ENCODE measurements at places on chromosomes 1 and 21.

DNA sequence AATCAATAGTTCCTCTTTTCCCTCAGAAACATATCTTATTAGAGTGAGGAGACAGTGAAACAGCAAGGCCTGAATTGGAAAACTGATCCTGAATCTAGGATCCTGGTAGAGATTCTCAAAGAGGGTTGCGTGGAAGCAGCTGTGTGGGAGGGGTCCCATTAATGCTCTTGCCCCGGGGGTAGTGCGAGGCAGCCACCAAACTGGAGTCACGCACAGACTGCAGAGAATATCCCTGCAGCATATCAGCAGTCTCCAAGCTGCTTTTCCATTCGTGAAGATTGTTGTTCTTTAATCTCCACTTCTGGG, 150.1 kb downstream of the DISC1 start:
- no peak for DNase-seq

- DNase-seq: no peak
Measured at GRCh38 chr1:204744107-204744779, 58.7 kb upstream of the LRRN2 start.

GRCh38 chr1:215458562-215458961, 108.5 kb upstream of the KCTD3 start:
- no peak for DNase-seq

GRCh38 chr1:46533179-46533864, 18.1 kb downstream of the KNCN start:
- DNase-seq: no peak

DNA sequence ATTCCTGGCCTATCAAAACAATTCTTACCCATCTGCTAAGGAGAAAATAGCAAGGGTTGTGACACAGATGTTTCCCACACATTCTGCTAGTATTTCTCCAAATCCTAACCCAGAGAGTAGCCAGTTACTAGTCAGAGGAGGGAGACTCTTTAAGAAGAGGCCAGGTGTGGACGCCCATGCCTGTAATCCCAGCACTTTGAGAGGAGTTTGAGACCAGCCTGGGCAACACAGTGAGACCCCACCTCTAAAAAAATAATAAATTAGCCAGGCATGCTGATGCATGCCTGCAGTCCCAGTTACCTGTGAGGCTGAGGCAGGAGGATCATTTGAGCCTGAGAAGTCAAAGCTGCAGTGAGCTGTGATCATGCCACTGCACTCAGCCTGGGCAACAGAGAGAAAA, 28.6 kb downstream of the NVL start:
- no peak for DNase-seq

GRCh38 chr1:180975551-180975950, 47.1 kb downstream of the STX6 start:
- no peak for DNase-seq

DNA sequence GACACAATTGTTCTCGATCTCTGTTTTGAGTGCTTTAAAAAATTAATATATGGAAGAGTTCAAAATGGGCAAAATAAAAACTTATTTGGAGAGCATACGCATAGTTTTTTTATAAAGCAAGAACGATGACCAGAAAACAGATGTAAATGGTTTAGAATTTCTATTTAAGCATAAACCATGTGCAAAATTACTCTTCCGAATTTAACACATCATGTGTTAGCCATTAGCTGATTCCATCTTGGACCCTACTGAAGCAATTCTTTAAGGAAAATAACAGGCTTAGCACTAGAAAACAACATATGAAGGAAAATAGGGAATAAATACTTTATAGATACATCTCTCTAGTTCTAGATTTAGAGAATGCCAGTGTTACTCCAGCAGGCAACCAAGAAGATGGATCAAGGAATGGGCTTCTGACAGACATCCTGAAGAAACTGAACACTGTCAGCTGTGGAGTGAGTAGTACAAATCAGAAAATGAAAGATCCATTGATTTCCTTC, 26.7 kb downstream of the CDC7 start:
- DNase-seq: no peak

GRCh38 chr21:43355925-43356289, 71.0 kb downstream of the SIK1 start:
- DNase-seq: no peak

All from NCI-H460 (cell line).